ENCODE measurements at places on chromosomes 3 and 15. TPM values are rescaled to one million over a fixed set of nuclear protein-coding genes. Genes with fewer than 3 reads are reported as not detected.

GRCh38 chr3:122988508-122988907, 39.1 kb downstream of the SEMA5B start:
- no peak for DNase-seq

BOC gene
- not detected for total RNA-seq

DNA sequence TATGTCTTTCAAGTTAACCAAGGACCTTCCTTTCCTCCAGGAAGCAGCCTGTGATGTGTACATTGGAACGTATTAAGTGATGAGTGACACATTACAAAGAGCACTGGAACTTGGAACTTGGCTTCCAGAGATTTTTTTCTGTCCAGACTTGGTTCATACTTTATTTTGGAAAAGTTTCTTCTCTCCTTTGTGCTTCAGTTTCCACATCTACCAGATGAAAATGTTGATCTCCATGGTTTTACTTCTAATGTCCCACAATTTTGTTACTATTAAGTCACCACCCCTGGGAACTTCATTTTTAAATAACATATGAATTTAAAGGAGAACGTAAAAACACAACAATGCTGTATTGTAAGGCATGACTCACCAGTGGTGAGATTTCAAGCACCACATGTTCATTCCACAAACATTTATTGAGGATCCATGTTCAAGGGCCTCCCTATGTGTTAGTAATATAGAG, 290.7 kb upstream of the LMCD1 start:
- DNase-seq = no peak

DNA sequence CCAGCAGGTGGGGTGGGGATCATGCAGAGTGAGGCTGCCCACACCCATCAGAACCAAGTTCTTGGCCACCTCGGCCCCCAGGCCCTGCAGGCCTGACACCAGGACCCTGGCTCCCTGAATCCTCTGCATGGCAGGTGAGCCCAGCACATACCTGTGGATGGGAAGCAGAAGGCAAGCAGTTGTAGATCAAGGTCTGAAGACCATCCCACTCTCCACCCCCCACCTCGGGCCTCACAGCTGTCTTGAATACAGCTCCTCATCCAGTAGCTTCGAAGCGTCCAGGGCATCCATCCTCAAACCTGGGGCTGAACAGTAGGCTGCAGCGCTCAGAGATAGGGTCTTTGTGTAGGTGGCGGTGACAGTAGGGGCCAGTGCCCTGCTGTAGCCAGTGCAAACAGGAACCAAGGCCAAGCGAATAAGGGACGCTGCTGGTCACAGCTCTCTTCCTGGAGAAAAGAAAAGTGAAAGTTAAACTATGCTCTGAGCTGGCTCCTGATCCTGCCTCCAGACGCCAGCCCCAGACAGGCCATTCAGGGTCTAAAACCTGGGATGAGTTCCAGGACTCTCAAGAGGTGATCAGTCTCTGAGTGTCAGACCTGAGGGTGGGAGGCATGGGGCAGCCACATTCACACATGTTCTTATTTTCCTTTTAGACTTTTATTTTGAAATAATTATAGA, at the start of gene UBA7:
Gene UBA7 (minus strand): TSS at position 457 of the 678 bp plus-strand sequence. CDS start 166 bp downstream, at position 291.
- peak; percentile 78 for DNase-seq
